ENCODE measurements at places on chromosomes 7 and 10.

GRCh38 chr7:143485500-143485899 lies 7.8 kb downstream of the TAS2R41 start:
- DNase-seq: peak; percentile 87

DNA sequence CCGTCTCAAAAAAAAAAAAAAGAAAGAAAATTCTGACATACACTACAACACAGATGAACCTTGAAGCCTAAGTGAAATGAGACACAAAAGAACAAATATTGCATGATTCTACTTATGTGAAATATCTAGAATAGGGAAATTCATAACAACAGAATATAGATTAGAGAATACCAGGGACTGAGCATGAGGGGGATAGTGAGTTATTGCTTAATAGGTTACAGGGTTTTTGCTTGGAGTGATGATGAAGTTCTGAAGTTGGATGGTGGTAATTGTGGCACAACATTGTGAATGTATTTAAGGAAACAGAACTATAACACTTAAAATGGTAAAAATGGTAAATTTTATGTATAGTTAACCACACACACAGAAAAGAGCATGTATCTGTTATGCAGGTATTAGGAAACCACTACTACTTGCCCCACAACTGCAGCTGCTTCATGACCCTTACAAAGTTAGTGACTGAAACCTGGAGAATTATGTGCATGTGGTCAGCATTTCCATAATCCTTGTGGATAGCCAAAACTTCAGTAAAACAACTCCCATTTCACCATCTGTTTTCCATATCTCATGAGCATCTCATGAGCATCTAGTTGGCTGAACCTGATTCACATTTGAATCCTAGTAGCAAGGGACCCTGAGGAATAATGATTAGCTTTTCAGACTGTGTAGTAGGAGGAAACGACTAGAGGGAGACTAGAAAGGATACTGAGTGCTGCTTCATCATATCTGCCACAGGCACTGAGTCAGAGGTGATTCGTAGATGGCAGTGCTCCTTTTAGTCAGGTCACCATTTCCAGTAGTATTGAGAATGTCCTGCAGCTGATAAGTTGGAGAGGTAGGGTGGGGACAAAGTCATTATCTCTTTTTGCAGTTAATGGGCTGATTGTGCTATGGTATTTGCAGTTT lies 26.3 kb downstream of the SAMD8 start:
- peak; percentile 57 for DNase-seq

GRCh38 chr10:77391605-77392235 lies 245.9 kb downstream of the KCNMA1 start:
- peak; percentile 92 for DNase-seq

DNA sequence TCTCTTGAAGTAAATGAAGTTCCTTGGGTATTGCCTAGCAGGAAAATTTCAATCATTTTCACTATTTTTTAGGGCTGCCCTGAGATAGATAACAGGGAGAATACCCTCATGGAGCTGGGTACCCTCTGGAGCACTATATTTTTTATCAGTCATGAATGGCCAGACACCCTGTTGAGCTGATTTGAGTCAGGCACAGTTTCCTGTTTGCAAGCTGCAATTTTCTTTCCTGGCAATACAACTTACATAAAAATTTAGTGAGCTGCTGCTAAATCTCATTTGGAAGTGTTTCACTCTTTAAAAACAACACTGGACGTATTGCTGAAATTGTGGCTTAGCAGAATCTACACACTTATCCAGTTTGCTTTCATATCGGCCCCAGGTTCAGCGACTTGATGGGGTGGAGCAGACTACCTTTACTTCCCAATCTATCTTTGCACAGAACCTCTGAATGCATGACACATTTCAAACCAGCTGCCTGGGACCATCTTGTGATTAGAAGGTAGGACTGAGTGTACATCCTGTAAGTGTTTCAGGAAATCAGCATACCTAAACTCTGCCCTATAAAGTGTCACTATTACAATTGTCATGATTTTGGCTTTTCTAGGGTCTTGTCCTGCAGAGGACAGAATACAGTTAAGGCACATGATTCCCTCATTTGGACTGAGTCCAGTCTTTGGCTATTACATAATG lies 125.7 kb upstream of the FAM3C start:
- DNase-seq: no peak

GRCh38 chr10:18713077-18713476 lies 53.8 kb downstream of the ARL5B start:
- DNase-seq: peak; percentile 88

- DNase-seq: no peak
These were observed 1.5 kb downstream of the ZNF518A start for GRCh38 chr10:96131621-96132020.

DNA sequence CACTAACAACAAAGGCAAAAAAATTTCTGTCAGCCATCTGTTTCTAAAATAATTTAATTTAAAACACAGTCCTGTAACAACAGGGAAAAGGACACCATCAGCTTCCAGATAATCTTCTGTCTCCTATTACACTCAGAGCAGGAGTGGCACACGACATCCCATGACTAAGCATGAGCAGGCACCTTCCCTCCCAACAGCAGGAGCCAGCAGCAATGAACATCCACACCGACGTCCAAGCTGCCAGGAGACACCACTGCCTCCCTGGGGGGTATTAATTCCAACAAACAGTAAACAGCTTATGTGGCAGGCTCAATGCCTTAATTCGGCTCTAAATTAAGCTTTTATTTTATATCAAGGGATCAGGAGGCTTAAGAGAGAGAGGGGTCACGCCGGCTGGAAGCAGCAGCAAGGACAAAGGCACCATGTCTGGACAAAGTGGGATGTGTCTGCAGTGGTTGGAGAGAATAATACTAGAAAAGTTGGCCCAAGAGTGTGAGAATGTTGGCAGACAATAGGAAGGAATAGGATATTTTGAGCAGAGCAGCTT lies 45.7 kb downstream of the KIAA1549 start:
- peak; percentile 89 for DNase-seq

GRCh38 chr10:27743012-27743876 lies 2.4 kb downstream of the MKX start:
- peak; percentile 48 for DNase-seq

GRCh38 chr10:78937800-78938694 lies 130.7 kb upstream of the ZMIZ1 start:
- no peak for DNase-seq

DNA sequence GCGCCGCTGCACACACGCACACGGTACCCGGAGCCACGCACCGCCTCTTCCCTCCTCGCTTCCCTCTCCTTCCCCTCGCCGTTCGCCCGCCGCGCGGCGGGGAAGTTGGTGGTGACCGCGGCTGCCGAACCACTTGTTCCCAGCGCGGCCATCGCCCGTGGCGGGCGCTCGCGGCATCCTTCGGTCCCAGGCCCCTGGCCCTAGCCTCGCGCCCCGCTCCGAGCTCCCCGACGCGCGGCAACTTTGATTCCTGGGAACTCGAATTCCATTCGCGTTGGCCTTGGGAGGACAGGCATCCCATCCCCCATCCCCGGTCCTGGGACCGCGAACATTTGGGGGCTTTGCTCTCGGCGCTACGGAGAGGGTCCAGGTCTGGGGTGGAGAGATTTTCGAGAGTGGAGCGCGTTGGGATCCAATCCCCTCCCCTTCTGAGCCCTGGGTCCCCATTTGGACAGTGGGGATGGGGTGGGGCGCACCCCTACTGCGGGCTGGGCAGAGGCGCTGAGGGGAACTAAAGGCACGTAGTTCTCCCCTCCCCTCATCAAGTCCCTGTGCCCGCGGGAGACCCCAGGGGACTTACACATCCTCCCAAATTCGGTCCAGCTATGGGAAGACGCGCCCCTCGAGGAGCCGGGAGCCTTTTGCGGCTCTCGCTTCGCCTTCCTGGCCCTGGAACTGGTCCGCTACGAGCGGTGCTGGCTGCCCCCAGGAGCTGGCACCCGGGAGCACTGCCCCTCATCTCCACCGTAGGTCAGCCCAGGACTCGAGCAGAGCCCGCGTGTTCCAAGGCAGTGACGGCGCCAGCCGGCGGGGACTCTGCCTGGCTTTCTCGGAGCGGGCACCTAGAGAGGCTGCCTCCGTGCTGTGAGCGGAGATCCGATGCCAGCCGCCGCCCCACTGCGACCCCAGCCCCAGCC lies 834 bp downstream of the CDH23 start:
- DNase-seq: no peak

GRCh38 chr7:157457355-157458253 lies 120.8 kb downstream of the DNAJB6 start:
- no peak for DNase-seq

DNA sequence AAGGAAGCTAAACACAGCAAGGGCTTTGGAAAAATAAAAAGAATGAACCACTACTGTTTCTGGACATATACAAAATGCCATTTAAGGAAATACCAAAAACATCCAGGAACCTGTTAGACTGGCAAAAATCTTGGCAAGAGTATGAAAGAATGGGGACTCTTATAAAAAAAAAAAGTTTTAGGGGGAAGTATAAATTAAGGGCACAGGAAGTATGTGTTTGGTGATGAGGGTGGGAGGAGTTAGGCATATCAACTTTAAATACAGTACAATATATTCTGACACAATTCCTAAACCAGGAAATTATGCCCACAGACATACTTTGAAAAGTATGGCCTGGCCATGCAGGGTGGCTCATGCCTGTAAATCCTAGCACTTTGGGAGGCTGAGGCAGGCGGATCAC lies 74.2 kb downstream of the WAPL start:
- peak; percentile 41 for DNase-seq

GRCh38 chr10:27197980-27198620 lies 42.5 kb downstream of the ACBD5 start:
- DNase-seq: no peak

DNA sequence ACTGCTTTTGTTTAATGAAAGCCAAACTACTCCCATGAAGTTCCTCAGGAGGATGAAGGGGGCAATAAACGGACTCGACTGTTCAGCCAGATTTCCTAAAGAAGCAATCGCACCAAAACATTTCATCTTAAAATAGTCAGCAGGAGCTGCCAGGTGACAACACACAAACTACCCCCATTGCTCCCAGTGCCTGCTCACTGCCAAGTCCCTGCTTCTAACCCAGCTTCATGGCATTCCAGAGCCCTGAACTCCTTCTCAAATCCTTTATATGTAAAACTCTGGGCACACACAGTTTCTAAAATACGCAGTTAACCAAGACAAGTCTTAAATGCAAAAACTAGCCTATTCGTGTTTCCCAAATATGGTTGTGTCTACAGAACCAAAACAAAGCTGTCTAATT lies 110.0 kb downstream of the SORBS1 start:
- no peak for DNase-seq

- peak; percentile 98 for DNase-seq
These were observed 3.4 kb upstream of the CHST12 start for GRCh38 chr7:2399848-2400587.

GRCh38 chr7:151648429-151648828 lies 128.7 kb upstream of the RHEB start:
- DNase-seq: peak; percentile 50

DNA sequence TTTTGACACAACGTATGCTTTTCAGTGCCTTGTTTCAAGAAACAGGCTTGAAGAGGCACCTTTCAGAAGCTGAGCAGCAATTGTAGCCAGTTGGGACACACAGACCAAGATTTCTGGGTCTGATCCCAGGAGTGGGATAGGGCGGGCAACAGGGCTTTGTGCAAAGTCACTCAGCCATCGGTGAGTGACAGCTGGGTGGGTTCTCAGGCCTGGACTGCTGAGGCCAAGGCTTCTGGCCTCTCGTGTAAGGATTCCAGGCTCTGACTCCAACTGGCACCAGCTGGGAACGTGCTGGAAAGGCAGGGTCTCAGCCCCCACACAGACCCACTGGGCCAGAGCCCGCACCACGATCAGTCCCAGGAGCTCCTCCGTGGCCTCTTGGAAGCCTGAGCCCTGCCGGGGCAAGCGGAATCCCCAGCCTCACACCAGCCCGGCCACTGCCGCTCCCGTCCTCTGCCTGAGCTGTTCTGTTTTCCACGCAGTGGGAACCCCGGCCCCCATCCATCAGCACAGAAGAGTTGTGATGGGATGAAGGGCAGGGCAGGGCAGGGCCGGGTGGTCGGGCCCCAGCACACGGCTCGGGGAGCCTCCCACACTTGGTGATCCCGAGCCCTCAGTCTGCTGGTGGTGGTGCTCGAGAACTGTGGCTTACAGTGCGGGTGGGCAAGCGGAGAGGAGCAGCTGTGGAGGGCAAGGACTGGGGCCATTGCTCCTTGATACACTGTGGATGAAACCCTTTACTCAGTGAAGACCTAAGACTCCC lies 46.8 kb downstream of the VIPR2 start:
- DNase-seq: no peak

- no peak for DNase-seq
These were observed 50.9 kb downstream of the GNAI1 start for GRCh38 chr7:80185571-80185970.

GRCh38 chr10:108521827-108522492 lies 1357.5 kb upstream of the SORCS1 start:
- no peak for DNase-seq

DNA sequence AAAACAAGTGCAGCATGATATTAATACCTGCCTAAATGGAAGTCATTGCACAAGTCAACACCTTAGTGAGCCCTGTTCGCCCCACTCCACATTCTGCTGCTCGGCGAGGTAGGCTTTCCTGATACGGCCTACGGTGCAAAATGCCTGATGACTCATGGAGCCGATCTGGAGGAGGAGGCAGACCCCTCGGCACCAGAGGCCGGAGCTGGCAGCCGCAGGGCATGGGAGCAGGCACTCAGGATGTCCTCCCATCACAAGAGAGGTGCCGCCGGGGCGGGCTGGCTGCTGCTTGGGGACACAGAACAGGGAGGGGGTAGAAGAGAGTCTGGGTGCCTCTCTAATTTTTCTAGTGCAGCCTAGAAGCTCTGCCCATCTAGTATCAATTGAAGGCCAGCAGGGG lies 418.5 kb upstream of the MGMT start:
- no peak for DNase-seq

- no peak for DNase-seq
These were observed 21.4 kb upstream of the SLIT1 start for GRCh38 chr10:97207131-97207530.

DNA sequence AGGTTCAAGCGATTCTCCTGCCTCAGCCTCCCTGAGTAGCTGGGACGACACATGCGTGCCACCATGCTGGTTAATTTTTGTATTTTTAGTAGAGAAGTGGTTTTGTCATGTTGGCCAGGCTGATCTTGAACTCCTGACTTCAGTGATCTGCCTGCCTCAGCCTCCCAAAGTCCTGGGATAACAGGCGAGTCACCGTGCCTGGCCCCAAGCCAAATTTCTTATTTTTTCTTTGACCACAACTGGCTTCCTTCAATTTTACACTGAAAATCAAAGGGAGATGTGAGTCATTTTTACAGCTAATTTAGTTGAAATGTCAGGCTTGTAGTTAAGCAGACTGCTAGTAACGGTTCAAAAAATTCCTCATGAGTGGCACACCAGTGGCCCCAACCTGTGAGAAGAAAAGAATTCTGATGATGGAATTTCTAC lies 7.8 kb downstream of the RNF216 start:
- DNase-seq: peak; percentile 96

DNA sequence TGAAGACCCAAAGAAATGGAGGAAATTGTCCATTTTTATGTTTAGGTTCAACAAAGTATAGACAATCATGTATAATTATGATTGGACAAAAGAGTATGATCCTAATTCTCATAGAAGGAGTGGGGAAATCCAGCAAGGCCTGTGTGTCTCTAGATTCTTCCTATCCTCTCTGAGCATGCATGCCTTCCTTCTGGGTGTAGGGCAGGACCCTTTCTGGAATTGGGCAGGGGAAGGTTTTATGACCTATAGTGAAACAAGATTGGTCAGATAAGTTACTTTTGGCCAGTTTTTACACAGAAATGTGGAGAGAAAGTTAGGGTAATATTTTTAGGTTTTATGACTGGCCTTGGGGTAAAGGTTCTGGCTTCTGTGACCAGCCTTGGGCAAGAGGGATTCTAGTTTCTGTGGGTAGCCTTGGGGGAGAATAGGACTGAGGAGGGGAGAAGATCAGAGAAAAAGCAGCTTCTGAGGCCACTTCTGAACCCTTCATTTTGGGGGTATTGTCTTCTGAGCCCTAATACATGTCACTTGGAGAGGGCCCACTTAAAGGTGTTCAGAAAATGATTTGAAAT lies 289.4 kb downstream of the EXOC4 start:
- DNase-seq: no peak
